ENCODE measurements at places on chromosomes 1 and 21.

DNA sequence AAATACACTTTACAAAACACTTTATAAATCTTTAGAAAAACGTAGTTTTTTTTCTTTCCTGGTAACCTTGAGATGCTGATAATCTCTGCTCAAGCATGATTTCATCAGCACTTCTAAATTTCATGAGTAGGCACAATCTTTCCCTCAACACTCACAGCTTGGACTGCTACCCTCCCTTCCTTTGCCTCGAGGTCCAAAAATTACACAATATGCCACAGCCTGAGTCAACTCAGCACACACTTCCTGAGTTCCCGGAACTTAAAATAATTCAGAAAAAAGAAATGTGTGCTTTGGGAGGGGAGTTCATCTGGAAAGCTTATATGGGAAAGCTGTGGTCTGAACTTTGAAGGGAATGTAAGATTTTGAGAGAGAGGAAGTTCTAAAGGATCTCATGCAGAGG is 5.9 kb downstream of the CLCA2 start:
- DNase-seq: no peak

DNA sequence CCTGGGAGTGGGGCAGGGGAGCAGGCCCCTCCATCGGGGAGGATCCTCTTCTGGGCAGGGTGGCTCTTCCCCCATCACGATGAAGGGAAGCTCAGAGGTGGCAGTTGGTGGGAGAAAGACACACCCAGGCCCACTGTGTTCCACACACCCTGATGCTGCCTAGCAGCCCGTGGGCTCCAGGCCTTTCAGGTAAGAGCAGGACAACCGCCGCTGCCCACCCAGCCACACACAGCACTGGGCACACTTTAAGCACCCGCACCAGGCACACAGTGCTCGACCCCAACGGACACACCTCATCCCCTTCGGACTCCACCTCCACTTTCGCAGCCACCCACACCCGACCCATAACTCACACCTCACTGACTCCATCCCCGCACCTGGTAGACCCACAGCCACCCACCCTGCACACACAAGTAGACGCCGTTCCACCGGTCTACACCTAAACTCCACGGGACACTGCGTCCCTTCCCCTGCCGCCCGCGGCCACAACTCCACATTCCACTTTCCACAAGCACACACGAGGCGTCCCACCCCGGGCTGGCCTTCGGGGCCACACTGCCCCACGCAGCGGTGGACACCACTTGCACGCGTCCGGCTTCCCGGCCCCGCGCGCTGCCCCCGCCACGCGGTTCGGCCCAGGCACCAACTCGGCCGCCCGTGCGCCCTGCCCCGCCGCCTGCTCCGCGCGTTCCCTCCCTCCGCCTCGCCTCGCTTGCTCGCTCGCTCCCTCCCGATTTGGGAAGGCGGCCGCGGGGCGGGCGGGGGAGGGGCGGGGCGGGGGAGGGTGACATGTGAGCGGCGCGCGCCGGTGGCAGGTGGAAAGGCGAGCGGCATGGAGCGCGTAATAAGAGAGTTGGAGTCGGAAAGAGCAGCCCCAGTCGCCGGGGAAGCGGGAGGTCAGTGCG is at the start of gene KCNQ4:
Gene KCNQ4 (plus strand): TSS at position 787 of the 905 bp plus-strand sequence. CDS start 307 bp downstream, outside the sequence.
- no peak for DNase-seq

GRCh38 chr1:89206373-89206772 is 7.6 kb upstream of the GBP4 start:
- no peak for DNase-seq

DNA sequence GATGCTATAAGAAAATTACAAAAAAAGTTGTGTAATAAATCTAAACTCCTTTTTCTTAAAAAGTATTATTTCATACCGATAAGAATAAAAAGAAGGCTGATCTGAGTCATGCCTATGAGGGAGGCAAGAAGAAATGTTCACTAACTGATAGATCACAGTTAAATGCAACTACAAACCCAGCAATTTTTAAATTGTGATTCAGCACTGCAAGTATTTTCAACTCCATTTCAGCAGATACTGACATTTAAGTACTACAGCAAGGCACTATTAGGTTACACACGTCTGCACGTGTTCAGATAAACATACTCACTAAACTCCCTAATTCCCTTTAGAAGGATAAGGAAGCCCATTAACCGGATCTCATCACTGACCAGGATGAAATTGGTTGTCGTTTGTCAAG is 213.3 kb upstream of the ZRANB2 start:
- DNase-seq: no peak

DNA sequence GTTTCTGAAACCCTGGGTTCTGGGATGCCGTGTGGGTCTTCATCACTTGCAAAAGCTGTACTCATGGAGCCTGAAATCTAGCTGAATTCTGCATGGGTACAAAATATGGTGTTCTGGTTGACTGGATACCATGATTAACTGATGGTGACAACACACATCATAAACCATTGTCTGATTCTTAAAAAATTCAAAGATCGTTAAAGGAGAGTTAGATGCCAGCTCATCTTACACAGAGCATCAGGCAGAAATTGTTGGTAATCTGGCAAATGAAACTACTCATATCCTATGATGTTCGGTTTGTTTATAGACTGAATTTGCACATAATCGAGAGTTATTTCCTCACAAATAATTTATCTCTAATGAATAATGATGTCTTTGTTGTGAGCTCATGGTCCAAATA is 218.1 kb upstream of the PKN2 start:
- DNase-seq: no peak

DNA sequence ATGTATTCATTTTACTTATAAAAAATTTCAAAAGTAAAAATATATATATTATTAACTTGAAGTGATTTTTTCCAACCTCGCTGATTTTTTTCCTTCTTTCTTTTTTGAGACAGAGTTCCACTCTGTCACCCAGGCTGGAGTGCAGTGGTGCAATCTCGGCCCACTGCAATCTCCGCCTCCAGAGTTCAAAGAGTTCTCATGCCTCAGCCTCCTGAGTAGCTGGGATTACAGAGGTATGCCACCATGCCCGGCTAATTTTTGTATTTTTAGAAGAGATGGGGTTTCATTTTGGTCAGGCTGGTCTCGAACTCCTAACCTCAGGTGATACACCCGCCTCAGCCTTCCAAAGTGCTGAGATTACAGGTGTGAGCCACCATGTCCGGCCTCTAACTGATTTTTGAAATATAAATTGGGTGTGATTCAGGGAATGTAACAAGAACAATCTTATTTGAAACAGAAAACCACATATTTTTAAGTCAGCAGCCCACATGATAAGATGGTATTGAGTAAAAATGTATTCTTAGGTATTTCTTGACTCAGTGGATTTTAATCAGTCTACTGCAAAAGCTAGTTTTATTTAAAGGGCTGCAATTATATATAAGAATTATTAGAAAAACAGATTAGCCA is 30.0 kb downstream of the ZBTB8B start:
- DNase-seq: no peak
